ENCODE measurements at places on chromosomes 3 and 15.

GRCh38 chr3:82643948-82644347, 882.5 kb upstream of the GBE1 start:
- no peak for DNase-seq

GRCh38 chr15:51093488-51093838, 1.2 kb downstream of the TNFAIP8L3 start:
- DNase-seq, result no peak

- no peak for DNase-seq
Measured at GRCh38 chr15:69305204-69305931, 6.7 kb downstream of the PAQR5 start.

DNA sequence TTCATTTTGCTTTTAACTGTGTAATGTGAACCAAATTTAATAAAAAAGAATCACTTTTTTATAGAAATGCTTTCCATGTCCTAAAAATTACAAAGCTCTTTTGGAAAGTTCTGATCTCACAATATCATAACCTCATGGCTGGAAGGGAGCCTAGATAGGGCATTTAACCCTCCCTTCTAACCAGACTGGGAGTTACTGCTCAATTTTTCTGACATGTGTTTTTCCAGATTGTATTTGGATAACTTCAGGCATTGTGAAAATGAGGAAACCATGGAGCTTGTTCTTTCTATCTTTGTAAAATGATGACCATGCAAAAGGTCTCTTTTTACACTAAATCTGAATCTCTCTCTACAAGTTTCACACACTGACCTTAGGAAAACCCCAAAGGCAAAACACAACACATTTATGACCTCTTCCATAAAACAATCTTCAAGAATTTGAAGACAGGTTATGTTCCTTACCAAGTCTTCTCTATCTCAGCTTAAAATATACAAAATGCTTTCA, 508.8 kb downstream of the DIPK2A start:
- DNase-seq, result no peak

- no peak for DNase-seq
Measured at GRCh38 chr3:117820658-117821299, 1111.2 kb downstream of the TUSC7 start.

DNA sequence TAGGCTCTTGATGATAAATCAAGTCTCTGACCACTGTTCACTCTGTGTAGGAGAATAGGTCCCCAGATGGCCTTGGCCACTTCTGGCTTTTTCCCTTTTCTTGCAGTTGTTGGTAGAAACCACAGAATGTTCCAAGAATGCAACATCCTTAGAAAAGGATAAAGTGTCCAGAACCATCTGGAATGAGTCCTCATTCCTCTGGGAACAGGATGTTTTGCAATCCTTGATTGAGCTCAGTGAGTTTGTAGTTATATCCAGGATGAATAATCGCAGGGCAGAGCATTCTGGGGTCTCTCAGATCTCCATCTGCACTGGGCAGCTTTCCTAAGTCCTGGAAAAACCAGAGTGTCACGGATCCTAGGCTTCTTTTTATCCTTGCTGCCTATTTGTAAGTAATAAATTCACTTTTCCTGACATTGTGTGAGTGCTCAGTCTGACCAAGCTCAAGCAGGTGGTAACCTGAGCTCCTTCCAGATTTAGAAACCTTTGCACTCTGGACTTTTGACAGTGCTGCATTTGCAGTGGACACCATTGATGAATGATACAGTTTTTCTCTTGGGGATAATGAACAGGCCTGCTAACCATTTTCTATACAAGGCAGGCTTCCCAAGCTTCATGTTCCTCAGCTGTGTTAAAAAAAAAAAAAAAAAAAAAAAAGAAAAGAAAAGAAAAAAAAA, 1028.6 kb downstream of the OTOL1 start:
- no peak for DNase-seq

DNA sequence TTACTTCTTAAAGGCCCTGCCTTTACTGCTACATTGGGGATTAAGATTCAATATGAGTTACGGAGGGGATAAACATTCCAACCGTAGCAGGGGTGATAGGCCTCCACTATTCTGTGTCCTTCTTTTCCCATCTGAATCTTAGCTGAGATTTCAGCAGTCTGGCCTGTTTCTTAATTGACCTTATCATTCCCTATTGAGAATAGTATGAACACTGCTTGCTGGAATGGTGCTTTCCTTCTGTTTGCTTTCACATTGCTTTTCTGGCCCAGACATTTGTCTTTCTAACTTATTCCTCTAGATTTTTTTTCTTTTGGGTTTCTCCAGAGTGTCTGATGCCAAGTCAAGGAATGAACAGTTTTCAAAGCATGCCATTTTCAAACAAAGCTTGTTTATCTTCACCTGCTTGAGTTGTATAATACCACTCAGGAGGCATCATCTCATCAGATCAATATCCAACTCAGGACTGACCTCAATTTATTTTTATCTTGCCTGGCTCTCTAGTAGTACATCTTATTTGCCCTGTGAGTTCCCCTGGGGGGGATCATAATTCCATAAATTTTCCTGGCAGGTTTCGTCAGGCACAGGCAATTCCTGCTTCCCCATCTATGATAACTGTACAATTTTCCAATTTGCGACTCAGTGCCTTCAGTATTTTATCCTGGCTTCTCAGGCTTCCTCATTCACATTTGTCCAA, 161.1 kb upstream of the STT3B start:
- no peak for DNase-seq

GRCh38 chr3:42013691-42014457, 52.0 kb upstream of the ULK4 start:
- no peak for DNase-seq

DNA sequence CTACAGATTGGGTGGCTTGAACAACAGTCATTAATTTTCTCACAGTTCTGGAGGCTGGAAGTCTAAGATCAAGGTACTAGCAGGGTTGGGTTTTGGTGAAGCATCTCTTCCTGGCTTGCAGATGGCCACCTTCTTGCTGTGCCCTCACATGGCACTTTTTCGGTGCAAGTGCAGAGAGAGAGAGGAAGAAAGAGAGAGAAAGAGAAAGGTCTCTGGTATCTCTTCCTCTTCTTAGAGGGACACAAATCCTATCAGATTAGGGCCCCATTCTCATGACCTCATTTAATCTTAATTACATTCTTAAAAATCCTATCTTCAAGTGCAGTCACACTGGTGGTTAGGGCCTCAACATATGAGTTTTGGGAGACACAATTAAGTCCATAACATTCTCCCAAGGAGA, 167.1 kb downstream of the NFKBIZ start:
- DNase-seq, result no peak

DNA sequence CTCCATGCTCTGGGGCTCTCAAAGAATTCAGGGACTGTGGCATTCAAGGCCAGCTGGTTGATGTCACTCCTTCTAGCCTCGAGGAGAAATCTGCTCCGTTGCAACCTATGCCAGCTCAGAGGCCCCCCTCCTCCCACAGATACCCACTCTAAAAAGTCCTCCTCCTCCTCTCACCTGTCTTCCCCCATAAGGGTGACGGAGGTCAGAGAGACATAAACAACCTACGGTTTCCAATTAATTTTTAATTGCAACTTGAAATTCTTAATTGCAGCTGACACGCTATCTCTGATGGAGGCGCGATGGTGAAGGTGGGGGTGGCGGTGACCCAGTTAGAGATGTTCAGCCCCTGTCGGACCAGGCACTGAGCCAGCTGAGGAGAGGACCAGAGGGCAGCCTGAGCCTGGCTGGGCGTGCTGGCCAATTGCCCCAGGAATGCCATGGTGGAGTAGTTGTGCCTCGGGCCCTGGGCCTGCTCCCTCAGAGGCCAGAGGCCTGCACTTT, 43.2 kb upstream of the INSYN1 start:
- no peak for DNase-seq

DNA sequence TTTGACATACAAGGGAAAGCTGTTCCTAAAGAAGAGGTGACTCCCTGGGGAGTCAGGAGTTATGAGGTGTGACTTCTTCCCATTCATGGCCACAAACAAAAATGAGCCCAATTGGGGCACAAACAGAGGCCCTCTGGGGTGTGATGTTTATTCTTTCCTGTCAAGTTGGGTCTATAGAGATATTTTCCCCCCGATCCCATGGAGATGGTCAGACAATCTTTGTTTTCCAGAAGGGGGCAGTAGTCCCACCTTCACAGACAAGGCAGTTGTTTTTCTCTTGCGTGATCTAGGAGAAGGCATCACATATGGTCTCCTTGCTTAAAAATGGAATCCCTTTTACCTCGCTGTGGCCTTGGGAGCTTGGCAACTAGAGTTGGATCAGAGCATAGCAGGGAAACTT, 110.3 kb downstream of the MFSD1 start:
- DNase-seq, result no peak

- DNase-seq, result no peak
Measured at GRCh38 chr3:9703736-9704346, at the start of gene CPNE9. TSS of gene CPNE9 (plus strand) at chr3:9703833. CDS start at chr3:9703997, 164 bp downstream.

DNA sequence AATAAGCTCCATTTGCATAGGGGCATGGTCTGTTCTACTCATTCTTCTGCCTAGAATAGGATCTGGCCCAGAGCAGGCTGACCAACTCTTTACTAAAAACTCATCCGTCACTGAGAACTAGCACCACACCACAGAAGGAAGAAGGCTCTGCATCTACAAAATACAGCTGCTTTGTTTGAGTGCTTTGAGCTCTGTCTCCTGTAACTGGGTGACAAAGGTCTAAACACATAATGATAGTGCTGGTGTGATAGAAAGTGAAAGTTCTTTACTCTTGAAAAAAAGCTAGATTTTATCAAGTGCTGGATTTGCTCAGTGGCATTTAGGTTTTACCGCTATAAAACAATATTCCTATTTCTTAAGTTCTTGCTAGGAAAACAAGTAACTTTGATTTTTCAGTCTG, 140.7 kb downstream of the FHIT start:
- DNase-seq, result no peak

DNA sequence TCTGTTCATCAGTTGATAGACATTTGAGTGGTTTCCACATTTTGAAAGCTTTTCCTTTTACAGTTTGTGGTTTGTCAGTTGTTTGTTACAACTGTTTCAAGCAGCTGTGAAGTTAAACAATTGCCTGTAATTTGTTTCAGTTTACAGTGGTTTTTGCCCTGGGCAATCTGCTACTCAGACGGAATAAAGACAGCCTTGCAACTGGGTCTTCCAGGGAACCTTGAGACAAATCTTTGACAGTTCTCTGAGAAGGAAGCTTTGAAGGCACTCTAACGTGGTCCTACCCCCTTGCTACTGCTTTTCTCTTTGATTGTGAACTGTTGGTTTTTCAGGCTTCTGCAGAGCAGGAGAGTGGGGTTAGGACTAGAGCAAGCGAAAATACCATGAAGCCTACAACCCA, 28.0 kb downstream of the LRRC28 start:
- no peak for DNase-seq

GRCh38 chr3:83873550-83873949, 1085.2 kb upstream of the CADM2 start:
- DNase-seq, result no peak

DNA sequence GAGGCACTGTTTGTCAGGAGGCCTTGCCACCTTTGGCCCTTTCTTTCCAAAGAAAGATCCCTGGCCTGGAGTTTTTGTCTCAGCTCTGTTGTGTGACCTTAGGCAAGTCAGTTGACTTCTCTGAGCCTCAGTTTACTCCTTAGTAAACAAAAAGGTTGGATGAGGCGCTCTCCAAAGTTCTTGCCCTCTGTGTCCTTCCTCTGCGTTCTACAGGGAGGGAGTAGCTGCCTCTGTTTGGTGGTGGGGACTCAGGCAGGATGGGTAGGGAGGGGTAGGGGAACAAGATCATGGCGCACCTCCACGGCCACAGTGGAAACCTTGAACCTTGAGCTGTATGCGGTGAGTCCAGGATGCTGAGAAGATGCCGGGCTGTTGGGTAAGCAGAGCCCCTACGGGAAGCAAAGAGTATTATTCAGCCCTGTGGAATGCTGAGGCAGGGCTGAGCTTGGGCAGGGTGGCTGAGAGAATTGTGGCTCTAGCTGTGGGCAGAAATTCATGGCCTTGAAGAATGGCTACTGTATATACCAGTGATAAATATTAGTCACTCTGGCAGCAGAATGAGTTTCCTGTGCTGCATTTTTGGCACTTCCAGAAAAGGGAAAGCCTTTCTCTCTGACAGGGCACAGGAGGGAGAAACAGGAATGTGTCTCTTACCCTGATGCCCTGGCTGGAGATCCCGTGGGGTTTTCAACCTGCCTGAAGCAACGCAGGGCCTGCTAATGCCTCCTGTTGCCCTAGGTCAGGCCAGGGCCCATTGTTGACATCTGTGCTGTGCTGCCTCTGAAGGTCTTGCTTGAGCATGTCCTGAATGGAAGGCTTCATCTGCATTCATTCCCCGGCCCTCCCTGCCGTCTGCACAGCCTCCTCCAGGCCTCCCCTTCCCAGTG, 39.9 kb downstream of the SMAD3 start:
- no peak for DNase-seq

- no peak for DNase-seq
Measured at GRCh38 chr15:80467311-80467714, 63.1 kb downstream of the ARNT2 start.

DNA sequence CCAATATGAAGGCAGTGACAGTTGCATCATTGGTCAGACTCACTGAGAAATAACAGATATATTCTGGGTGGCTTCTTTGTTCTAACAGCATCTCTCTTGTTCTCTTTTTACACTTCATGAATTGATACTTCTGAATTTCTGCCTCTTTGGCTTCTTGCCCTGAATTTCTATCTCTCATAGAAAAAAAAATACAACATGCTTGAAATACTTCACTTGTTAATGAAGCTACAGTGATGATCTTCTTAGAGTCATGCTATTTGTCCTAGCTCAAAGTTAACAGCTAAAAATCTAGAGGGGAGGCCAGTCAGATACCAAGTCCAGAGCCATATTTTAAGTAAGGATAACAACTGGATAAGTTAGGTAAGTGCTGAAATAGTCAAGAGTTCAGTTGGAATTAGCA, 597.2 kb upstream of the AGTR1 start:
- no peak for DNase-seq

- DNase-seq, result no peak
Measured at GRCh38 chr3:45518376-45519135, 76.0 kb upstream of the LIMD1 start.

- no peak for DNase-seq
Measured at GRCh38 chr3:171838218-171838720, 4.9 kb upstream of the TMEM212 start.

GRCh38 chr15:78420220-78420619, 17.8 kb upstream of the IREB2 start:
- no peak for DNase-seq
